ENCODE measurements at places on chromosomes 11 and 22.

- DNase-seq: no peak
Observed at GRCh38 chr22:30422481-30423300, 2.9 kb upstream of the MTFP1 start.

GRCh38 chr11:118401880-118402590 is 629 bp downstream of the ATP5MG start:
- no peak for DNase-seq

DNA sequence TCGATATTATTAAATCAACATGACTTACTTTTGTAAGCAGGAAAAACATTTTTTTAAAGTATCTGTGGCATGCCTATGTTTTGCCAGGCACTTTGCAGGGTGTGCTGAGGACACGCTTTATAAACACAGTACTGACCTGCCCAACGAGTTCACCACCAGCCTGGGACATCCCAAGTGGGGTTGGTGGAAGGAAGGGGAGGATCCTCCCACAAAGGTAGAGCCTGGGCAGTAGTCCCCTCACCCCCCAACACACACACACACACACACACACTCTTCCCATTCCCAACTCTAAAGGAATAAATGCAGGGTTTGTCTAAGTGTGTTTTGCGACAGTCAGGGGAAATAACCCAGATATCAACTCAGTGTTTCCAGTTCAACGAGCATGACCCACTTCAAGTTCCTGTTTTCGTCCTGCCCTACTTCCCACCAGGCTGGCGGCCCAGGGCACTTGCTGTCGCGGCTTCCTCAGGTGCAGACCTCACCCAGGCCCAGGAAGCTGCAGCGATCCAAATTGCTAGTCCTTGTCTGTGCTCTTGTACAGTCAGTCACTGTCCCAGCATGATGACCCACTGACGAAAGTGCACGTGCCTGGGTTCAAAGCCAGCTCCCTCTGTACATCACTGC is 3.1 kb downstream of the CERK start:
- DNase-seq: no peak

DNA sequence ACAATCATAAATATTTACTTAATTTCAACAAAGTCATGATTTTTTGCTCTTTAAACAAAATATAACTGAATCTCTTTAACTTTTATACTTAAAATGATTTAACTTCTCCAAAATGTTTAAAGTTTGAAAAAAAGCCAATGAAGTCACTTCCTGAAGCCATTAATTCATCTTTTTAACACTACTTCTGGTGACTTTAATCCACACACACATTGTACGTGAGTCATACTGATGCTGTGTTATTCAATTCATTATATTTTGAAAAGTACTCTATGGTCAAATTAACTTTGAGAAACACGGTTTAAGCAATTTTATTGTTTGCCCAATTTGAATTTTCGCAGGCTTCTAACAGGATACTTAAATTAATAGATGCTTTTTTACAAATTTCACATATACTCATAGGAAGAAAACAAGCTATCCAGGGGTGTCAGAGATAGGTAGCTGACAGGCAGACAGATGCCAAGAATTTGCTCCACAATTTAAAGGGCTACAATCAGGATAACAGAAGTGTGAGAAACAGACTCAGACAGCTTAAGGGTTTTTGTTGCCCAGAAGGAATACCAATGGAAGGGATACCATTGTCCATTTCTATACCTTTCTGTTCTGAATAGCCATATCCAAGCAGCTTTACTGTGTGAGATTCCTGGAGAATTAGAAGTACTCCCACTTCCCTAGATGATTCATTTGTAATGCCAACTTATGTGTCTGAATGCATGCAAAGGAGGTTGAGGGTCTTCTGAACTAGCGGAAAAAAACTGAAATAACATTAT is 118.4 kb downstream of the RBFOX2 start:
- no peak for DNase-seq

DNA sequence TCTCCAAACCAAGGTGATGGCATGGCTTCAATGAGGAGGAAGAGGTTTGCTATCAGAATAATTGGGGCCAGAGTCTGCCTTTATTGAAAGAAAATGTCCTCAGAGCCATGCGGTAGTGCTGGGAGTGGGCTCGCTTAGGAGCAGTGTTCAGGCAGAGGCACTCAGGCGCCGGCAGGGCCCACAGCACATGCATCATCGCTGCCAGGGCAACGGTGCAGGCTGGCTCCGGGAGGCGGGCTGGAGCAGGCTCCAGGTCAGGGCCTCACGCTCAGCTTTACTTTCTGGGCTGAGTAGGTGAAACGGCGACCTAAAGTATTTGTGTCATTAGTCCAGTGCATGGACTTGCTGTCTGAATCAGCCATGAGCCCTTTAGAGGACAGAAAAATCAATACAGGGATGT is 169.9 kb upstream of the CCDC90B start:
- DNase-seq: no peak

All from stimulated activated CD4-positive, alpha-beta T cell treated with anti-CD3 and anti-CD28 coated beads, Interleukin-1b, Interleukin-23, amount 100 ng/mL, for 1 hour (primary cell).